Activated T-helper 1 cell treated with anti-CD3 and anti-CD28 coated beads, Interleukin-12 subunit alpha, Interleukin-12 subunit beta, Interleukin-2, Interleukin-4 antibody, amounts not matched to agents 30 ng/mL and 10 ng/mL and 1 ng/mL, durations not matched to agents 14 hours and 24 hours and 36 hours (primary cell): ENCODE measurements at places on chromosomes 16 and 17. TPM values are rescaled to one million over a fixed set of nuclear protein-coding genes. Genes with fewer than 3 reads are reported as not detected.

GRCh38 chr16:85683363-85683762 is 5.4 kb downstream of the GINS2 start:
- H3K4me3 ChIP-seq = no peak overlapping the region
- H3K27me3 ChIP-seq = no peaks in the 10 kb centered on the region
- no peak overlapping the region for H3K27ac ChIP-seq

- H3K27ac ChIP-seq = no peak overlapping the region
- no peaks in the 10 kb centered on the region for H3K4me1 ChIP-seq
- H3K36me3 ChIP-seq = no peaks in the 10 kb centered on the region
- H3K27me3 ChIP-seq = no peaks in the 10 kb centered on the region
- no peak for DNase-seq
Observed at GRCh38 chr16:9909072-9909825, 273.0 kb downstream of the GRIN2A start.

GRCh38 chr17:15418781-15419180 is 48.6 kb downstream of the CDRT4 start:
- H3K4me1 ChIP-seq = no peaks in the 10 kb centered on the region
- H3K36me3 ChIP-seq = no peaks in the 10 kb centered on the region
- H3K27ac ChIP-seq = no peak overlapping the region
- no peak overlapping the region for H3K4me3 ChIP-seq

GRCh38 chr17:50835301-50836234 is at the start of gene WFIKKN2:
Gene WFIKKN2 (plus strand): TSS chr17:50835586. CDS start chr17:50835938, 352 bp downstream.
- no peak for DNase-seq
- H3K4me3 ChIP-seq = no peak within 1 kb of the TSS
- H3K27ac ChIP-seq = no peak within 1 kb of the TSS
- no peaks in the 10 kb centered on the region for H3K36me3 ChIP-seq
- H3K27me3 ChIP-seq = peaks cover 5% of the 10 kb centered on the region

DNA sequence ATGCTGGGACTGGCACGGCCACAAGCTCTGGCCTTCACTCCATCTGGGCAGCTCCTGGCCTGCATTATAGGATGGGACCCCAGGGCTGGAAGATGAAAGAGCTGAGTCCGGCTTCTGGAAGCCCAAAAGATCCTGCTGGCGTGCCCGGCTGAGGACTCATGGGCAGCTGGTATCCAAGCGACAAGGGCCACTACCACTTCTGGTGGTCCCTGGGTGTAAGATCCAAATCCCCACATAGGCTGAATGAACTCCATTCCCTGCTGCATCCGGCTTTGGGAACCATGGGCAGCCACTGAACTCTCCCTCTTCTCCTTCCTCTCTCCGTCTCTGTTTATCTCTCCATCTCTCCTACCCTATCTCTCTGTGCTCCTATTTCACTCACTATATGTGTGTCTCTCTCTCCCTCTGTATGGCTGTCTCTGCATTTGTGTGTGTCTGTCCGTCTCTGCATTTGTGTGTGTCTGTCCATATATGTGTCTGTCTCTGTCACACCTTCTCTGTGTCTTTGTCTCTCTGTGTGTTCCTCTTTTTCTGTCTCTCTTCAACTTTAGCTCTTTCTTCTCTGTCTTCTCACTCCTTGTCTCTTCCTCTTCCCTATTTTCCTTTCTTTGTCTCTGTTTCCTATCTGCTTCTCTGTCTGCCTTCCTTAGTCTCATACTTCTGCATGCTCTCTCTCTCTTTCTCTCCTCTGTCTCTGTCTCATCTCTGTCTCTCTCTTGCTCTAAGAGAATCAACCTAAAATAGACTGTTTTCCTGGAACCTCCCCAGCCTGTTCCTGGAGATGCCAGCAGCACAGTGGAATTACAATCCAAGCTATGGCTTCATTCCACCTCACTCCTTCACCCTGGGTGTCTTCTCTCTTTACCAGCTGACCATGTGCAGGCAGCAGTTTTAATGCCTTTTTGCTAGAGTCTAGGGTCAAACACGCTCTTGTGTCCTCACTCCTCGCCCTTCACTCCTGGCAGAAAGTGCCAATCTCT is 60.4 kb upstream of the IRX6 start:
- no peak overlapping the region for H3K4me3 ChIP-seq

GRCh38 chr17:28864991-28865849 is 10.4 kb downstream of the ERAL1 start:
- DNase-seq = no peak
- no peaks in the 10 kb centered on the region for H3K27me3 ChIP-seq
- H3K4me3 ChIP-seq = no peak overlapping the region

GRCh38 chr16:67641779-67642708 is 2.9 kb upstream of the CARMIL2 start:
- H3K27ac ChIP-seq = no peak overlapping the region
- no peak overlapping the region for H3K4me3 ChIP-seq
- no peaks in the 10 kb centered on the region for H3K27me3 ChIP-seq
- H3K36me3 ChIP-seq = peaks cover 18% of the 10 kb centered on the region
- no peak for DNase-seq

DNA sequence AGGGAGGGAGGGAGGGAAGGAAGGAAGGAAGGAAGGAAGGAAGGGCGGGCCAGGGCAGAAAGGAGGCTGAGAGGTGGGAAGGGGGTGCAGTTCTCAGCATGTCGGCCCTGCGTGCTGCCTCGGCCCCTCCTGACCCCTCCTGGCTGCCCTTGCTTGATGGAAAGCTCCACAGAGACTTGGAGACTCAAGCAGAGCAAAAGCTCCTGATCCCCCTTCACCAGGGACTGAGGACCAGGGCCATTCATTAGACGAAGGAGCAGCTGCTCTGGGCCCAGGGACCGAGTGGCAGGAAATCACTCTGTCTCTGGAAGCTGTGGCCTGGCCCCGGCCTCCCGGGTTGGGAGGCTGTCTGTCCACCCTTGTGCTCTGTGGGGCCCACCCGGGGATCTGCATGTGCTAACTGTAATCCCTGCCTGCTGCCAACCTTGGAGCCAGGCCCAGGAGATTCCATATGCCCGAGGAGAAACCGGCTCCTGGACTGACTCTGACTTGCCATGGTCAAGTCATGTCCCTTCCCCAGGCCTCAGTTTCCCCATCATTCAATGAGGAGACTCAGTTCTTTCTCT is 27.4 kb upstream of the C1QL1 start:
- no peaks in the 10 kb centered on the region for H3K4me1 ChIP-seq
- DNase-seq = no peak
- H3K27ac ChIP-seq = no peak overlapping the region
- no peaks in the 10 kb centered on the region for H3K36me3 ChIP-seq
- no peak overlapping the region for H3K4me3 ChIP-seq

GRCh38 chr17:81187120-81187519 is 21.1 kb upstream of the AATK start:
- no peak for DNase-seq
- no peaks in the 10 kb centered on the region for H3K27me3 ChIP-seq
- H3K27ac ChIP-seq = no peak overlapping the region
- H3K4me3 ChIP-seq = no peak overlapping the region

DNA sequence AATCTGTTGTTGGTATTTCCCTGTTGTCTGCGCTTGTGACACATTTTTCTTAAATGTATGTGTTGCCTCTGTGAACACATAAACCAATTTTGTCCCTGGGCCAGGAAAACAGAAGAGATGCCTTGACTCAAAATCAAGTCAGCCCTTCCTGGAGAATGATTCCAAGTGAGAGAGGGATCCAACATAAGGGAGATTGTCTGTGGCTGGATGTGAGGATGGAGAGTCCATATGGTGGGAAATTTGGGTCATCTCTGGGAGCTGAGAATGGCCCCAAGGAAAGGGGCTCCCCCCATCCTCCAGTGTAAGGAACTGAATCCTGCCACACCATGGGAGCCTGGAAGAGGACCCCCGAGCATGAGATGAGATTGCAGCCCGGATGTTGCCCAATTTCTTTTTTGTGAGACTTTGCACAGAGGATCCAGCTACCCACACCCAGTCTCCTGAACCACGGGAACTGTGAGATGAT is 13.5 kb downstream of the CRYM start:
- no peak for DNase-seq
- H3K27me3 ChIP-seq = peaks cover 11% of the 10 kb centered on the region
- no peak overlapping the region for H3K27ac ChIP-seq
- H3K4me3 ChIP-seq = no peak overlapping the region
- H3K36me3 ChIP-seq = no peaks in the 10 kb centered on the region
- H3K4me1 ChIP-seq = no peaks in the 10 kb centered on the region

Gene HIGD1B
- not detected in 2 replicates for total RNA-seq

Gene UBB
- 1,933 and 1,974 TPM in 2 replicates for total RNA-seq

Gene ASPA
- total RNA-seq = not detected in 2 replicates

Gene LPO
- not detected in 2 replicates for total RNA-seq
